Stromal cell of bone marrow (primary cell): ENCODE measurements at places on chromosomes 5 and 9.

DNA sequence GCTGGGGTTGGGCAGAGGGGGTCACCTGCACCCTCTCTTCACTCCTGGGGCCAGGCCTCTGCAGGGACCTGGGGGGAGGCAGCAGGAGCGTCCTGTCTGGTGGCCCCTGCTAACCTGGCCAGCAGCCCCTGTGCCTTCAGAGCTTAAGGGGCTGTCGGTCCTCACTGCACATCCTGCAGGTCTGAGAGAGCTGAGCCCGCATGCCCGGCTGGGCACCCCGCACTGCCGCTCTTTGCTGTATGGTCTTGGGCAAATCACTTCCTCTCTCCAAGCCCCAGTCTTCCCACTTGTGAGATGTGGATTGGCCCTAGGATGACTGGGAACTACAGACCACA lies 7.9 kb downstream of the FLT4 start:
- no peak for DNase-seq

DNA sequence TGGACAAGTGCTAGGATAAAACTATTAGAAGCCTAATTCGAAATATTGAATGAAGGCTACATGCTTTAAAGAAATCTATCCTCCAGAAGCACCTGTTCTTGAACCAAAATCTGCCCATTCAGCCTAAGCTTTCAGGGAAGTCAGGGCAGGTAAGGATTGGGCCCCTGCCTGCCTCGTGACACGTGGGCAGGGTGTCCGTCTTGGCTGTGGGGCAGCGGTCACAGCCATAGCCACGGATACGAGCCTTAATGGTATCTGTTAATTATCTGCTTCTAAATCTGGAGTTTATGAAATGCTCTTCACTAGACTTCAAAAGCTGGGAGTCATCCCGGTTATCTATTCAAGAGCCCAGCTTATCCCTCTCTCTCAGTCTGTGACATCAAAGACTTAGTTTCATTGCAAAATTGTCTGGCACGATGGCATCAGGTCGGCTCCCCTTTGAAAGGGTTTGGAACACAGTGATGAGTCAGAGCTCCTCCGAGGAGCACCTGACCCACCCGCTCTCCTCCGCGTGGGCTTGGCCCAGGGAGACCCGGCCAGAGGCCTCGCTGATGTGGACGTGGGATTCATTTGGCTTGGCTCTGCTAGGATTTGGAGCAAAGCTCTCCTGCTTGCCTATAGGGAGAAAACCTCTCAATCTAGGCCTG lies 135.9 kb downstream of the MACROH2A1 start:
- no peak for DNase-seq

- no peak for DNase-seq
These were observed 166.4 kb upstream of the RASA1 start for GRCh38 chr5:87101321-87101720.

DNA sequence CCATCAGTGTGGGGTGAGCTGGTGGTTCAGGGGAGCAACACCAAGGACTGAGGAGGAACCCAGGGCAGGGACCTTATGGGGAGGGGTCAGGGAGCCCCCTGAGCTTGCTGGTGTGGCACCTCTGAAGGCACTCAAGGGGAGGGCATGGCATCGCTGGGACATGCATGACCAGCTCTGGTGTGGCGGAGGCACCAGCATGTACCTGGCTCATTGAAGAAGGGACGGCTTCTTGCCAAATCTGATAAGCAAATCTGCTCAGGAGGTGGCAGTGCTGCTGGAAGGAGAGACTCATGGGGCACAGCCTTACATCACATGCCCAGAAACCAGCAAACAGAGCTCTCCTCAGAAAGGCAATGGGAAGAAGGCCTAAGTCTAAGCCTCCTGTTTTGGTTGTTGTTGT lies 421.8 kb downstream of the SEMA5A start:
- no peak for DNase-seq

- no peak for DNase-seq
These were observed 28.8 kb downstream of the FOXD1 start for GRCh38 chr5:73419465-73420390.

- DNase-seq, result no peak
These were observed 76.1 kb upstream of the SAP30L start for GRCh38 chr5:154369682-154370081.

DNA sequence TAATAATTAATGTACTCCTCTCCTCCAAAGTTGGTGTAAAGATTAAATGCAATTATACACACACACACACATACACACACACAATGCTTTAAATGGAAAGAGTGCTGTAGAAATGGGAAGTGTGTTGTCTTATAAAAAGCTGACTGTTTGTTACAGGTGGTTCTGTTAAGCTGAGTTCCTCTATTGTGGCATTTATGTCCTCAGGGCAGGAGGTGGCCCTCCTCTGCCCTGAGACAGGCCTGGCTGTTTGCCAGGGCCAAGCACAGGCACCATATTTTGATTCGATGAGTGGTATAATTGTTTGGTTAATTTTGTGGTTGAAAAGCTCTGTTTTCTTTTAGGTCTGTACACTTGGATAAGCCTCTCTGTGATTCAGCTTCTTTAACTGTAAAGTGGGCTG lies 573.9 kb downstream of the KIF4B start:
- no peak for DNase-seq

- no peak for DNase-seq
These were observed 1485.1 kb downstream of the EFNA5 start for GRCh38 chr5:106185661-106186081.

- DNase-seq, result no peak
These were observed 458.6 kb downstream of the ZSWIM6 start for GRCh38 chr5:61790678-61791077.

GRCh38 chr5:172110921-172111851 lies 76.8 kb downstream of the STK10 start:
- DNase-seq, result peak; percentile 36

DNA sequence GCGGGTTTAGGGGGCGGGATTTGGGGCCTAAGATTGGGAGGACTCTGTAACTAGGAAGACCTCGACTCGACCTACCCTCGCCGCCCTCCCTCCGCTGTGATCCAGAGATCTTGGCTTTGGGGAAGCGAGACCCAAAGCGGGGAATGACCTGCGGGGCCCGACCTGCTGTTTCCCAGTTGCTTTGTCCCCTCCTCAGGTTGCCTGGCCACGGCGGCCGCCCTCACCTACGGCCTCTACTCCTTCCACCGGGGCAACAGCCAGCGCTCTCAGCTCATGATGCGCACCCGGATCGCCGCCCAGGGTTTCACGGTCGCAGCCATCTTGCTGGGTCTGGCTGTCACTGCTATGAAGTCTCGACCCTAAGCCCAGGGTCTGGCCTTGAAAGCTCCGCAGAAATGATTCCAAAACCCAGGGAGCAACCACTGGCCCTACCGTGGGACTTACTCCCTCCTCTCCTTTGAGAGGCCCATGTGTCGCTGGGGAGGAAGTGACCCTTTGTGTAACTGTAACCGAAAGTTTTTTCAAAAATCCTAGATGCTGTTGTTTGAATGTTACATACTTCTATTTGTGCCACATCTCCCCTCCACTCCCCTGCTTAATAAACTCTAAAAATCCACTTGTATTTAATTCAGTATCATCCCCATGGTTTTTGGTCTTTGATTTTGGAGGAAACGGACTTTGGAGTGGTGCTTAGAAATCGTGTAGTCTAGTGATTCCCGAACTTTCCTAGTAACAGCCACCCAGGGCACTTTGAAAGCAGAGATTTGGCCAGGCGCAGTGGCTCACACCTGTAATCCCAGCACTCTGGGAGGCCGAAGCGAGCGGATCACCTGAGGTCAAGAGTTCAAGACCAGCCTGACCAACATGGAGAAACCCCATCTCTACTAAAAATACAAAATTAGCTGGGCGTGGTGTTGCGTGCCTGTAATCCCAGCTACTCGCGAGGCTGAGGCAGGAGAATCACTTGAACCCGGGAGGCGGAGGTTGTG lies 878 bp downstream of the HIGD2A start:
- no peak for DNase-seq

- no peak for DNase-seq
These were observed 72.5 kb upstream of the TAF11L2 start for GRCh38 chr5:17425385-17426070.

- DNase-seq, result peak; percentile 87
These were observed 52.8 kb downstream of the CAST start for GRCh38 chr5:96714951-96715451.

GRCh38 chr5:8376478-8376877 lies 507.5 kb downstream of the MTRR start:
- DNase-seq, result no peak

DNA sequence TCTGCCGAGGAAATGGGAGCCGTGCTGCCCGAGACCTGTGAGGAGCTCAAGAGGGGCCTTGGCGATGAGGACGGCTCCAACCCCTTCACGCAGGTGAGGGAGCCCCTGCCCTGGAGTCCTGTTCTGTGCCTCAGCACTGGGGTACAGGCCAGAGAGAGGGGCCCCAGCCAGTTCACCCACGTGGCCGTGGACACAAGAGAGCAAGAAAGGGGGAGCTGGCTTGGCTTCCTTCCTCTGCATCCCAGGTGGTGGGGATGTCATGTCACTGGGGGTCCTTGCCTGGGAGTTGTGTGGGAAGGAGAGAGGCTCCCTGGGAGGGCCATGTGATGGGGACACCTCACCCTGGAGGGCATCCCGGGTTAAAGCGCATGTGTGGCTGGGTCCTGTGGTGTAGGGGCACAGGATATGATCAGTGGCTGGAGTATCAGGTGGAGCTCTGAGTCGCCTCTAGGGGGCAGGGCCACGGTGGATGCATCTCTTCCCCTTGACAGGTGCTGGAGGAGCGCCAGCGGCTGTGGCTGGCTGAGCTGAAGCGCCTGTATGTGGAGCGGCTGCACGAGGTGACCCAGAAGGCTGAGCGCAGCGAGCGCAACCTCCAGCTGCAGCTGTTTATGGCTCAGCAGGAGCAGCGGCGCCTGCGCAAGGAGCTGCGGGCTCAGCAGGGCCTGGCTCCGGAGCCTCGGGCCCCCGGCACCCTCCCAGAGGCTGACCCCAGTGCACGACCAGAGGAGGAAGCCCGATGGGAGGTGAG lies 7.5 kb downstream of the N4BP3 start:
- DNase-seq, result no peak

DNA sequence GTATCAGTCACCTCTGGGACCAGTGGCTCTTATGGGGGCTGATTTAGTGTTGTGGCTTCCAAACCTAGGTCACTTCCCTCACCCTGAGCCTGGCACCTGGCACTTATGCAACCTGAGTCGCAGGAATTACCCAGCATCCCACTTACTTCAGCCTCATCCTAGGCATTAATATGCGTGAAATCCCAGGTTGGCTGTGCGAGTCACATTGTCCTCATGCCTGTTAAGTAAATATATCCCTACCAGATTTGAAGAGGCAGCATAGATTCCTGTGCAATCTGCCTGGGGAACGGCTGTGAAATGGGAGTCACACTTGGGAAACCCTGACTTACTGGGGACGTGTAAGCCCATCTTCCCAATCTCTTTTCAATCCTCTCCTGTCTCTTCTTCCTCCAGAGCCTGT lies 42.7 kb upstream of the AKNA start:
- no peak for DNase-seq

DNA sequence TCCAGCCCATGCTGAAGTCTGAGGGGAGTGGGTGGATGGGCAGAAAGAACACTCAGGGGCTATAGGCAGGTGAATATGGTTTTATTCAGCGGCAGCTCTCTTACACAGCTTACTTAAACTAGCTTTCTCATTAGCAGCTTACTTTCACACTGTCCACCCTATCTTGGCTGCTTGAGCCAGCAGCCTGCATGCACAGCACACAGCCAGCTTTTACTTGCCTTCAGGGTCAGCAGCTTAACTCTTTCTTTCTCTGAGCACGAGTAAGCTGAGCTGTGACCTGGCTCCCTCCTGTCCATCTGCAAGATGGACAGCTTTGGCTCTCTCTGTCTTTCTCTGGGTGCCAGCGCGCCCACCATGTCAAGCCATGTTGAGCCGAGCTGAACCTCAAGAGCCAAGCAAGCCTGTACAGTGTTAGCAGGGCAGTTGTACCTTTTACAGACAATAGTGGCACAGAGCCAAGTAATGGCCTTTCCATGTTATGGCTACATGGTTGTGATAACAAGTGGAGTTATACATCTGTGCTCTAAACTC lies 1054.9 kb downstream of the PTPRD start:
- no peak for DNase-seq

- DNase-seq, result no peak
These were observed 113.1 kb downstream of the KIAA1958 start for GRCh38 chr9:112599732-112600131.

GRCh38 chr9:128729766-128730517 lies 6.0 kb upstream of the ZDHHC12 start:
- DNase-seq, result no peak

GRCh38 chr5:149581931-149582768 lies 852 bp downstream of the ARHGEF37 start:
- no peak for DNase-seq

DNA sequence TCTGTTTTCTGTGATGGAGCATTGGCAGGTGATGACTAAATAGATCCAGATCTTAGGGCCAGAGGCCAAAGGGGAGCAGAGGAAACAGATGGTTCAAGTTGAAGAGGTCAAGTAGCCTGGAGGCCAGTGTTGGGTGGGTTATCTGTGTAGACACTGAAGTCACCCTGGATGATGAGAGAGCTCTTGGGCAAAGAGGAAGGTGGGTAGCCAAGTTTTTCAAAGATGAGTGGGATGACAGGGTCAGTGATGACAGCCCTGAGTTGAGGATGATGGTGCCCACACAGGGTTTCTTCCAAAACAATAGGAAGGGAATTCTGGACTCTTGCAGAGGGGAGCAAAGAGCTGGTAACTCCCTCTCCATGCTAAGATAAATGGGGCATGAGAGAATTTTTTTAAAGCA lies 76.6 kb downstream of the CD180 start:
- DNase-seq, result no peak

- DNase-seq, result no peak
These were observed 6.8 kb downstream of the C9orf43 start for GRCh38 chr9:113417370-113417769.

GRCh38 chr9:97689401-97690180 lies 7.5 kb downstream of the XPA start:
- DNase-seq, result no peak

GRCh38 chr5:125411744-125412560 lies 665.5 kb upstream of the ZNF608 start:
- DNase-seq, result no peak

DNA sequence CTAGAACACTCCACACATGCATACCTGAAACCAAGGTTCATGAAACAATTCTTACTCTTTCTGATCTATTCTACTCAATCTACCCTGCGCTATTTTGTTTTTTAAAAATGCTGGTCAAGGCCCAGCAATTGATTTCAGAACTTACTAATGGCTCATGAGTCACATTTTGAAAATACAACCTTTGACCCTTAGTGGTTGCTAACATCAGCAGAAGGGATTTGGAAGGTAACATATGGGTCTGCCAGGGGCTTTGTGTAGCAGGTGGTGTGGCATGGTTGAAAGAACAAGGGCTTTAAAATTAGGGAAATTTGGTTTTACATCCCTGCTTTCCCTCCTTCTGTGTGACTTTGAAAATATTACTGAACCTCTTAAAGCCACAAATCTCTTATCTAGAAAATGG lies 101.4 kb downstream of the ATG10 start:
- no peak for DNase-seq

GRCh38 chr5:1110307-1111240 lies 1.3 kb downstream of the SLC12A7 start:
- no peak for DNase-seq

DNA sequence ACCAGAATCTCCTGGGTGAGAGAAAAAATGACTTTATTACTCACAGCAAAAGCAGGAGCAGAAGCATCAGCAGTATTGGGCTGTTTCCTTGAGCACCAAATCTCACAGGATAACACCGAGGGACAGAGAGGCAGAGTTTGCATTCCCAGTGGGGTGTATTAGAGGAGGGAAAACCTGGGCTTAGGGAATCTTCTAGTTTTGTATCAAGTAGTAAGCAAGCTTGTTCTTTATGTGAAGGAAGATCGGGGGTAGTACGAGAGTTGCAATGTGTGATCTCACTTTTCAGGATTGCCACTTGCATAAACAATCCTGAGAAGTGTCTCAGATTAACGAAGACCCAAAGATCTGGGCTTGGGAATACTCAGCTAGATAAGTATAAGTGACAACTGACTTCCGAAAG lies 1163.0 kb downstream of the TAF11L14 start:
- no peak for DNase-seq
